ENCODE measurements at places on chromosomes 6 and 20.

DNA sequence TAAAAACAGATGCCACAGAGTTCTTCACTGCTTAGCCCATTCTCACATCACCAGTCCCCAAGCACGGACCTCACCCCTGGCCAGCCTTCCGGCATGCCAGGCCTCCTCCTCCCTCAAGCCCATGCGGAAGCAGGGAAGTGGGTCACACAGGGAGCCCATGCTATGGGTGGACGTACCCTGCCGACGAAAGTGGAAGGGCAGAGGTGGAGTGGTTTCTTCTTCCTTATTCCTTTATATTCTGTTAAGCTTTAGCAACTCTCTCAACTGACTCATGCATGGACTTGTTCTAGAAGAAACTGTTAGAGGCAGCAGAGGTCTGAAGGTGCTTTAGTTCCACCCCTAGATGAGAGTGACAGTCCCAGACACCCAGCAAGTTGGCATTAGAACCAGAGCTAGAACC is 118.6 kb downstream of the LY86 start:
- DNase-seq, result no peak

- DNase-seq, result no peak
Measured at GRCh38 chr6:106757267-106757666, 127.9 kb downstream of the QRSL1 start.

GRCh38 chr20:17138237-17138636 is 88.6 kb upstream of the PCSK2 start:
- DNase-seq, result no peak

- DNase-seq, result no peak
Measured at GRCh38 chr20:3857405-3857804, 10.8 kb downstream of the MAVS start.

DNA sequence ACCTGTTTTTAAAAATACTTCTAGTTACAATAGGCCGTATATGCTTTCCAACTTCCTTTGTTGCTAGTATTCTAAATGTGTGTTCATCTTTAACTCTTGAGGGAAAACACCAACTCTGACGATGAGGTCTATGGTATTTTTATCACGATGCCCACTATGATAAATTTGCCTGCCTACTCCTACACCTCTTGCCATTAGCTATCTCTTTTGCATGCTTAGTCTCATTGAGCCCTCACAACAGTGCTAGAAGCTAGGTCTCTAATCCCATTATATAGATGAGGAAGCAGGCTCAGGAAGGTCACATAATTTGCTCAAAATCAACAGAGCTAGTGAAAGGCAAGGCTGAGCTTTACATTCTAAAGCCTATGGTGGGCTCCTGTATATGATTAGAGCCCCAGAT is 13.2 kb downstream of the AAR2 start:
- DNase-seq, result no peak

GRCh38 chr6:33613146-33613794 is 7.9 kb upstream of the ITPR3 start:
- DNase-seq, result peak; percentile 11

GRCh38 chr6:2817903-2818443 is 23.7 kb downstream of the SERPINB1 start:
- DNase-seq, result peak; percentile 36

DNA sequence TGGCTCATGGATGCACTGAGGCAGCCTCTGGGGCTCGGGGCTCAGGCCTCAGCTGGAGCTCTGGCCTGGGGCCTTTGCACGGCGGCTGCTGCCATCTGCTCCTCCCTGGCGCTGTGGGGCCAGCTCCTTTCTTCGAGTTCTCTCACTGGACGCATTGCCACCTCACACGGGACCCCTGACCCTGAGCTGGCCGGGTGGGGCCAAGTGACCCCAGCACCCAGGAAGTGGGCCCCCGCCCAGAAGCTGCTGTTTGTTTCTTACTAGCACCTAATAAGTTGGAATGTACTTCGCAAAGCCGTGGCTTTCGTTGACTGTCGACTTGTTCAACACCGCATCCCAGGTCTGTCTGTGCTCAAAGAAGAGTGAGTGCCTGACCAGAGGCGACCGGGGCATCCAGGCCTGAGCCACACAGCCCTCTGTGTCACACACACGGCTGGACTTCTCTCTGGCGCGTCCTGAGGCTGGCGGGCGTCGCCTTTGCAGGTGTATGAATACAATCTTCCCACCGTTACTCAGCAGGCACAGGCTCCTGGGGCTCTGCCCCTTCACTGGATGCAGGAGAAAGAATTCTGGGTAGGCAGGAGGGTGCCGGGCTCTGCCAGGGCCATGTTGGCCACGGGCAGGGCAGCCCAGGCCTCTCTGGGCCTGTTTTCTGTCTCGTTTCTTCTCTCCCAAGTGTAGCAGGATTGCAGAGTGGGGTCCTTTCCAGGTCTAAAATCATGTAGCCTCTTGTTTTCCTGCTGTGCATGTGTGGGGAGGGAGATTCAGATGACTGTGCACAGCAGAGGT is 112.9 kb downstream of the DLL1 start:
- DNase-seq, result no peak

DNA sequence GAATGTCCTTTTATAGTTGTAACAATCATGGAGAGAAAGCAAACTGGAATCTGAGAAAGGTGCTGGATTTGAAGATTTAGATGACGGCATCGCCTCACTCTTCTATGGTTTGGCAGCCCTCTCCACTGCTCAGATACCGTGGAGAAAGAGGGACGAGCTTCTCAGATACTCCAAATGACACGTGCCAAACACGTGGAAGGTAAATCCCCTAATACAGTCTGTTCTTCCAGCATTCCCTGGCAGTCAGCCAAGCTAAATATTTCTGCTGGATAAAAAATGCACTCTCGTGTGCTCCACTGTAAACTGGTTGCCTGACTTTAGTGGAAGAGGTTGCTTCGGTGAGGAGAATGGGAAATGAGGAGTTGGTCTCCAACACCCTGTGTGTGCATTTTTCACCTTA is 16.7 kb upstream of the PRDM1 start:
- DNase-seq, result peak; percentile 74
